ENCODE measurements at places on chromosomes 11 and 22.

GRCh38 chr22:45475851-45476514 is 26.7 kb upstream of the FBLN1 start:
- DNase-seq = no peak

DNA sequence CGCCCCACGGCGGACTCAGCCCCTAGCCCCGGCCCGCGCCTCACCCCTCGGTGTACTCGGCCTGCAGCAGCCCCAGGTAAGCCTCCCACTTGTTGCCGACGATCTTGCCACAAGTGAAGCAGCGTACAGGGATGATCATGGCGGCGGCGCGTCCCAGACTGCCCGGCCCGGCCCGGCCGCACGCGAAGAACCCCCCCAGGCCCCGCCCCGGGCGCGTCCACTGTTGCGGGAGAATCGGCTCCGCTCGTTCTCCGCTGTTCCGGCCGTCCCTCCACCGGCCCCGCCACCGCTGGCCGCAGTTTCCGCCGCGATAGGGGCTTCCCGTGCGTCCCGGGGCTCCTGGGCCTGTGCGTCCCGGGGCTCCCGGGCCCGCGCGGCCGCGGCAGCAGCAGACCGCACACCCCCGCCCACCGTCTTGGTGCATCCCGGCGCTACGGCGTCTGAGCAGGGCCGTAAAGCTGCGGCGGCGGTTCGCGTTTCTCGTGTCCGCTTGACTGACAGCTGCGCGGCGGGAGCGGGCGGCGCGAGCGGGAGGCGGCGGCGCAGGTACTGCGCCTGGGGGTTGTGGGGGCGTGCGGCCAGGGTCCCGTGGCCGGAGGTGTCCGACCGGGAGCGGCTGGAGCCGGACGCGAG is at the start of the genes POLR2L and TSPAN4:
TSS of gene POLR2L (minus strand) at position 160 of the 633 bp plus-strand sequence. CDS start at position 139, 21 bp downstream.
TSS of gene TSPAN4 (plus strand) at position 483 of the 633 bp plus-strand sequence. CDS start 7,453 bp downstream, outside the sequence.
- DNase-seq = peak; percentile 82

DNA sequence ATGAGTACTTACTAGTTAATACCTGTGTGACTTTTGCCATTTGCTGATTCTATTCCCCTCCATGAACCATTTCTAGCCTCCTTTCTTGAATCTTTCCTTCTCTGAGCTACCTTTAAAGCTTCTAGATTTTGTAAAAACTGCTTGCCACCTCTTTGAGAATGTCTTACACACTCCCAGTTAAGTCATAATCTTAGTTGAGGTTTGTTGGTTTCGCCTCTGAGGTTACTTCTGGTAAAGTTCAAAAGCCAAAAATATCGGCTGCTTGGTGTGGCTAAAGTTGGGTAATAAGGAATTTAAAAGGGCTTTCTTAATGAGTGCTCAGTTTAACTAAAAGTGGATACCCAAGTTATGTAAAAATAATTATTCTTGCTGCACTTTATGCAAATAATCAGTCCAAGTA is 10.4 kb upstream of the GLYAT start:
- DNase-seq = no peak

DNA sequence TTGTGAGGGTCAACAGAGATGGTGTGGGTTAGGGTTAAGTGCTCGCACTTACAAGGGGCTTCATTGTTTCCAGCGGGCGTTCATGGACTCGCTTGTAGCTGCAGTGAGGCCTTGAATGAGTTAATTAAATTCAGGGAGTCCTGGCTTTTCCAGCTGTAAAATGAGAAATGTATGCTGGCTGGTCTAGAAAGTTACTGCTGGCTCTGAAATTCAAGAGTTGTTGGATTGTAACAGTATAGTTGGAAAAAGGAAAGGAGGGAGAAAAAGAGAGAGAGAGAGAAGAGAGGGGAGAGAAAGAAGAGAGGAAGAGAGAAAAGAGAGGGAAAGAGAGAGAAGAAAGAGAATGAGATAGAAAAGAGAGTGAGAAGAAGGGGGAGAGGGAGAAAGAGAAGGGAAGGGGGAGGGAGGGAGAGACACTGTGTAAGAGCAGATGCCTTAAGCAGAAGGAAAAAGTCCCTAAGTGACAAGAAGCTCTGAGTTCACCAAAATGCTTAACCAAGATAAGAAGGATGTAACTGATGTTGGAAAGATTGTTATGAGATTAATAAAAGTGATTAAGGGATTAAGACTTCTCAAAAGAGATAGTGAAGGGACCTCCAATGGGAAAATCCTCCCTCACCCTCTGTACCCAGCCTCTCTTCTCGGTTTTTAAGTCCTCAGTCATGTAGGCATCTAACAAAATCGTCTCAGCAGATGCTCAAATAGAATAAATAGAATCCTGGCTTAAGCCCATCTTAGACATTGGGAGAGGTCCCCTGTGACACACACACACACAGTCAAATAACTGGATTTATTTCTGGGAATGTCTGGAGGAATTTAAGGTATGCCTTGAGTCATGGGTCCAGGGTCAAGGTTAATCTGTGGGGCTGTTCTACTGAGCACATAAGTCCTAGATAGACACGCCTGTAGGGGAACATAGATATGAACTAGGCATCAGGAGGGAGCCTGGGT is 477.9 kb downstream of the MIAT start:
- DNase-seq = no peak

DNA sequence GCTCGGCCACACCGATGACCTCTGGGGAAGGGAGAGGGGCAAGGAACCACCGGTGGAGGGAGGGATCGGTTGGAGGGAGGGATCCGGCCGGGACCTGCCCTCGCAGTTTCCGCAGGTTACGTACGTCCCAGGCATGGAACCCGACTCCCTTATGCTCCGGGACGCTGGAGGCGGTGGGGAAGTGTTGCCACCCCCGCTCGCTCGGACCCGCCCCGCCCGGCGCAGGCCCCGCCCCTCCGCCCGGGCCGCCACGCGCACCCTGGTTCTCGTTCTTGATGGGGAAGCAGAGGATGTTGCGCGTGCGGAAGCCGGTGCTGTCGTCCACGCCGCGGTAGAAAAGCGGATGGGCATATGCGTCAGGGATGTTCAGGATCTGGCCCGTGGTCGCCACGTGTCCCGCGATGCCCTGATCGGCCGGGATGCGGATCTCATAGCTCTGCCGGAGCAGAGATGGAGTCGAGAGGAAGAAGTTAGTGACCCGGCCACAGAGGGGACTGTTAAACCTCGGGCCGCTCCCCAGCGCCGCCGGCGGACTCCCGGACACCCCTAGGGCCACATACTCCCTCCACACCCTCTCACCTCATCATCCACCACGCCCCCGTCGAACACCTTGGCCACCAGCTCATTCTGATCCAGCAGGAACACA is 89.8 kb downstream of the PDE2A start:
- DNase-seq = no peak

- DNase-seq = no peak
These were observed 789 bp upstream of the CBX7 start for GRCh38 chr22:39153220-39153717.

GRCh38 chr22:25232301-25232700 is 12.9 kb downstream of the CRYBB2 start:
- no peak for DNase-seq

GRCh38 chr11:15745266-15745665 is 611.1 kb downstream of the SOX6 start:
- no peak for DNase-seq

- no peak for DNase-seq
These were observed 244.6 kb upstream of the ANO3 start for GRCh38 chr11:26087120-26087935.

DNA sequence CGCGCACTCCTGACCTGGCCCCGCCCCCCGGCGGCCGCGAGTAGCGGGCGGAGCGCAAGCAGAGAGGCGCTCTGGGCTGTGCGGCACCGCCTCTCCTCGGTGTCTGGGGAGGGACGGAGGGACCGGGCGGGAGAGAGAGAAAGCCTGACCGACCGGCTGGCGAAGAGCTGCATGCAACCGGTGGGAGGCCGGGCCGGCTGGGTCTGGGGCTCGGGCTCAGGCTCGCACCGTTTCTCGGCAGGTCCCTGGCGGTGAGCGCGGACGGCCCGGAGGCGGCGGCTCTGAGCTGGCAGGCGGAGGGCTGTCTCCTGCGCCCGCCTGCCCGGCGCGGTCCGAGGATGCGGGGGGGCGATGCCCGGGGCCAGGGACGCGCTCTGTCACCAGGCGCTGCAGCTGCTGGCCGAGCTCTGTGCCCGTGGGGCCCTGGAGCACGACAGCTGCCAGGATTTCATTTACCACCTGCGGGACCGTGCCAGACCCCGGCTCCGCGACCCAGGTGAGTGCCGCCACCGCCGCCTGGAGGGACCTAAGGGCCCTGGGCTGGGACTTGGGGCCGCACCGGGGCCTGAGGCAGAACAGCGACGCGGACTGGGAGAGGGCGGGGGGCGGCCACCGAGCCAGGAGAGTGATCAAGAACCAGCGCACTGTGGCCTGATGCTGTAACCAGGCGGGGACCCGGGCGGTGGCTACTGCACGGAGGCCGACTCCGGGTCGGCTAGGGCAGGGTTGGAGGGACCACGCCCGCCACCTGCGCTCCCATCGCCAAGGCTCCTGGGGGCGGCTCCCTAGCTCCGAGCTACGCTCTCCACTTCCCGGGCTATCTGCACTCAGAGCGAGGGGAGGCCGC is at the start of gene SYT9:
TSS of gene SYT9 (plus strand) at position 69 of the 847 bp plus-strand sequence. CDS start at position 352, 283 bp downstream.
- DNase-seq = no peak

DNA sequence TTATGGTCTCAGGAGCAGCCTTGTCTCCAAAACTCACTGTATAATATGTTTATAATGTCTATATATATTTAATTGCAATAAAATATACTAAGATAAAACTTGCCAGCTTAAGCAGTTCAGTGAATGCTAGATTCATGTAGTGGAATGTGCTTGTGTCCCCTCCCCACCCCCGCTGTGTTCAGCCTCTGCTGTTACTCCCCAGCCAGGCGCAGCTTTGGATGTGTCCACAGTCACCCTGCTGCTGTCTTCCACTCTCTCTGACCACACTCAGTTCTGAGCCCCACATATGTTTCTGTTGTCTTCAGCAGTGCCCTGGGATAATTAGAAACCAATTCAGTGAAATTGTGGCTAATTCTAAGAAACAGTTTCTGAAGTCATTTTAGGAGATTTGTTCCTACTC is 52.2 kb downstream of the PPFIA1 start:
- DNase-seq = no peak

DNA sequence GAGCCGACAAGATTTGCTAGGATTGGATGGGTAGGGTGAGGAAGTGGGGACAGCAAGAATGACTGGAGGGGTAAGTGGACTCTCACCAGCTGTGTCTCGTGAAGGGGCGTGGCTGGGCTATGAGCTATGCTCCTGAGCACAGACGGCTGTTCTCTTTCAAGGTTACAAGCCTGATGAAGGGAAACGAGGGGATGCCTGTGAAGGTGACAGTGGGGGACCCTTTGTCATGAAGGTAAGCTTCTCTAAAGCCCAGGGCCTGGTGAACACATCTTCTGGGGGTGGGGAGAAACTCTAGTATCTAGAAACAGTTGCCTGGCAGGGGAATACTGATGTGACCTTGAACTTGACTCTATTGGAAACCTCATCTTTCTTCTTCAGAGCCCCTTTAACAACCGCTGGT is 19.9 kb downstream of the F2 start:
- no peak for DNase-seq

DNA sequence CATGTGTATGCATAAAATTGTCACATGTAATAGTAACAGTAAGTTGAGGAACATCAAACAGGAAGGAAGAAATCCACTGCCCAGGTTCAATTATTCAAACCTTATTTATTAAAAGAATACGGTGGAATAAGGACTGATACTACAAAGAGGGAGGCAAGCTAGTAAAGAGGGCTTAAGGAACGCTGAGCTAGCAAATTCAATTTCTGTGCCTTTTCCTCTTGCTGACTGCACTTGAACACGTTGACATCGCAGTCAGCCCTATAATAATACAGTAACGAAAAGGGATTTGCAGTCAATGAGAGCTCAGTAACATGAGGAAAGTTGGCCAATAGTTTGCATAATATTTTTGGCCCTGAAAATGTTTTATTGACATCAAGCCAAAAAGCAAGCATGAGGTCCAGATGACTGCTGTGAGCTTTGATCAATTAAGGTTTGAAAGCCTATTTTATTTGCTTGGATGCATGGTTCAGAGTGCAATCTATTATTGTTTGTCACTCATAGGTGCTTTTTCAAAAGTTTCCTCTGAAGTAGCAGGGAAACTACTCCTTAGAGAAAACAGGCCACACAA is 861.8 kb downstream of the LRRC4C start:
- DNase-seq = peak; percentile 74

DNA sequence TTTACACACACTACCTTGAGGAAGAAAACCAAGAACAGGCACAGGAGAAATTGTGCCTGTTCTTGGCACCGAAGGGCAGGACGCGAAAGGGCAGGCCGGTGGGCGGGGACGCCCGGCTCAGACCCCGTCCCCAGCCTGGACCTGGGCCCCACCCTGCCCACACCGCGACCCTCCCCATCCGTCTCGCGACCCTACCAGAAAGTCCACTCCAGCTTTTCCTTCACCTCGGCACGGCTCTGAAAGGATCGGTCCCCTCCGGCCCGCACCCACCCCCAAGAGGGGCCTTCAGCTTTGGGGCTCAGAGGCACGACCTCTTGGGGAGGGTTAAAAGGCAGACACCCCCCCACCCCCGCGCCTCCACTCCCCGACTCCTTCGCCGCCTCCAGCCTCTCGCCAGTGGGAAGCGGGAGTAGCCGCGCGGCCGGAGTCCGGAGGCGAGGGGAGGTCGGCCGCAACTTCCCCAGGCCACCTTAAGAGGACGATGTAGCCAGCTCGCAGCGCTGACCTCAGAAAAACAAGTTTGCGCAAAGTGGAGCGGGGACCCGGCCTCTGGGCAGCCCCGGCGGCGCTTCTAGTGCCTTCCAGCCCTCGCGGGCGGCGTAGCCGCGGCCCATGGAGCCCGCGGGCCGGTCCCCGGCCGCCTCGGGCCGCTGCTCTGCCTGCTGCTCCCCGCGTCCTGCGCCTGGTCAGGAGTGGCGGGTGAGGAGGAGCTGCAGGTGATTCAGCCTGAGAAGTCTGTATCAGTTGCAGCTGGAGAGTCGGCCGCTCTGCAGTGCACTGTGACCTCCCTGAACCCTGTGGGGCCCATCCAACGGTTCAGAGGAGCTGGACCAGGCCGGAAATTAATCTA is 4.4 kb downstream of the SEC14L6 start:
- no peak for DNase-seq

- DNase-seq = no peak
These were observed 2.6 kb downstream of the KCNJ5 start for GRCh38 chr11:128893578-128894285.

DNA sequence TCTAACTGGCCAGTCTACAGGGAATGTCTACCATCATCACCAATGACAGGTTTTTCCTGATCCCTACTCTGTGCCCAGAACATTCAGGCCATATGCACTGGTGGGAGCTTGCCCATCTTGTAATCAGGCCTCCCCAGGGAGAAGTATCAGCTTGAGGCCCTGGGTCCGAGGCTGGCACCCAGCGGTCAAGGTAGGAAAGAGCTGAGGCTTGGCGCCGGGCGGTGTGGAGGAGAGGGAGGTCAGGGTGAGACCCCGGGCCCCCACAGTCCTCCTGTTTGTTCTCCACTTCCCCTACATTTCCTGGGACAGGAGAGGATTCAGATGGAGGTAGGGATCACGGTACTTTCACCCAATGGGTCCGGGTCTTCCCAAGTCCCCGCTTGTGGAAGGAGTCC is 15.5 kb downstream of the TSKU start:
- no peak for DNase-seq

DNA sequence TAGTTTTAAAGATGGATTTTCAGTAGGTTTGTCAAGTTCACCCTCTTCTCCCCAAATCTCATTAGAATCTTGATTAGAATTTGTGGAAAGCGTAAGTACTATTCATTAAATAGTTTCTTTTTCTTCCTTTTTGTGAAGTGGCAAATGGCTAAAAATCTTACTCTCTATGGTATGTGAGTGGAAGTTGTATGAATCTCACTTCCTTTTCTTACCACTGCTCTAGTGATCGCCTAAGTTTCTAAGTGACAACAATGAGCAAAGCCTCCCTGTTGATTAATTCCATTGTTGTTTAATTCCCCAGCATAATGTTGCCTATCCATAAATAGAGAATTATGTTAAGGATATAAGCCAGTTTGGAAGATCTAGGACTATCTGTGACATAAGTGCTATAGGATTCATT is 82.7 kb downstream of the PGR start:
- no peak for DNase-seq

- DNase-seq = no peak
These were observed 14.6 kb downstream of the TSPAN32 start for GRCh38 chr11:2316169-2316962.
